Effector CD8-positive, alpha-beta T cell (primary cell): ENCODE measurements at places on chromosomes 16 and 17.

DNA sequence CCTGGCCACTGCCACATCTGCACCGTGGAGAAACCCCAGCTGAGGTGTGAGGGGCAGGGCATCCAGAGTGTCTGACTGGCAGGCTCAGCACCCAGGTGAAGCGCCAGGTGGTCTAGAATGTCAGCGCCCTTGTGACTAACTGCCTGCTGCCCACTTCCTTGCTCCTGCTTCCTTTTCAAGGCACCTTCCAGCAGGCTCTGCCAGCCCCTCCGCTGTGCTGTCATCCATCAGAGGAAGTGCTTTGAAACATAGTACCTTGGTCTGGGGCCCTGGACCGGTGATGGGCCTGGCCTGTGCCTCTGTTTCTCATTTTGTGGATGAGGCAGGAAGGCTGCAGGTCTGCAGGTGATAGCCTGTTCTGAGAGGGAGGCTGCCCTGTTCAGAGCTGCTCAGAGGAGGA lies 5.5 kb downstream of the SPNS2 start:
- no peak for DNase-seq

DNA sequence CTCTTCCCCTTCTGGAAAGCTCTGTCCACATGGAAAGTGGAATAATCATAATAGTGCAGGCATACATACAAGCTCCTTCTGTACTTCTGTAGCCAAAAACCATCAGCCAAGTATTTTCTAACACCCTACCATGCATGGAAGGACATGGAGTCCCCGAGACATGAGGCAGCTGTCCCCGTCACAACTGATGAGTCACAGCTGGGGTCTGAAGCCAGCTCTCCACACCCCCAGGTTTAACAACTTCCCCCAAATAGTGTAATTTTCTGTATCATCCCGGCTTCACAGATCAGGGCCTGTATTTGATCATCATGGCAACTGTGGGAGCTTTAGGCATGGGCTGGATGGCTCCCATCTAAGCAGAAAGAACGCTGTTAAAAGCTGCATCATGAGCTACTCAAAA lies 16.6 kb downstream of the C16orf96 start:
- DNase-seq = no peak

DNA sequence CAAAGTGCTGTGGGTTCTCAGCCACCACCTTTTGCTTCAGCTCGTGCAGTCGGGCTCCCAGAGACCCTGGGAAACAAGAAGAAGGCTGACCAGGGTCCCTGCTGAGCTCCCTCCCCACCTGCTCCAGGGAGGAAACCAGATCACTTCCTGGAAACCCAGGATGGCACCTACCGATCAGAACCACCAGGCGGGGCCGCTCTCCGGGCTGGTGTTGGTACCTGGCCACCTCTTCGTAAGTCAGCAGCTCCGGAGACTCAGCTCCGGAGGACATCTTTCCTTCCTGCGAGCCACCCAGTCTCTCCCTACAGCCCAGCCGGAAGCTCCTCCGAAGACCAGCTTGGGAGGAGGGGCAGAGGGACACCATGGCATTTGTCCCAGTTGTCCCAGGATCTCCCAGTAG lies 18.9 kb downstream of the MPP3 start:
- DNase-seq = no peak

- DNase-seq = no peak
These were observed 282.6 kb downstream of the CBLN1 start for GRCh38 chr16:48999044-48999443.

- peak; percentile 18 for DNase-seq
These were observed 9.2 kb downstream of the PIGQ start for GRCh38 chr16:578870-579405.

- no peak for DNase-seq
These were observed 3.0 kb downstream of the SREBF1 start for GRCh38 chr17:17833658-17834357.

DNA sequence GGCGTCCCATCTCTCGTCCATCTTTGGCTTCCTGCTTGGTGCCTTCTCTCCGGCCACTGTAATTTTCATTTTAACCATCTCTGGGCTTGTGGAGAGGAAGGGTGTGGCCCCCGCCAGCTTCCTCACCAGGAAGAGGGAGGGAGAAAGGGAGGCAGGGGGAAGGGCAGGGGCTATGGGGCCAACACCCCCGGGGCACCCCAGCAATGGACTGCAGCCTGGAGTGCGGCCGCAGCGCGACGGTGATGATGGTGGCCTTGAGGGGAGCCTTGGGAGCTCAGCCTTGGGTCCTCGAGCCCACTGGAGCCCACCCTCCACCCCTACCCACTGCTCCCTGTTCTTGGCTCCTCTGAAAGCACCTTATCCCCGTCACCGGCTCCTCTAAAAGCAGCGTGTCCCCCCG lies 9.5 kb downstream of the METRNL start:
- DNase-seq = no peak

GRCh38 chr16:22010902-22011301 lies 3.0 kb downstream of the MOSMO start:
- DNase-seq = no peak

DNA sequence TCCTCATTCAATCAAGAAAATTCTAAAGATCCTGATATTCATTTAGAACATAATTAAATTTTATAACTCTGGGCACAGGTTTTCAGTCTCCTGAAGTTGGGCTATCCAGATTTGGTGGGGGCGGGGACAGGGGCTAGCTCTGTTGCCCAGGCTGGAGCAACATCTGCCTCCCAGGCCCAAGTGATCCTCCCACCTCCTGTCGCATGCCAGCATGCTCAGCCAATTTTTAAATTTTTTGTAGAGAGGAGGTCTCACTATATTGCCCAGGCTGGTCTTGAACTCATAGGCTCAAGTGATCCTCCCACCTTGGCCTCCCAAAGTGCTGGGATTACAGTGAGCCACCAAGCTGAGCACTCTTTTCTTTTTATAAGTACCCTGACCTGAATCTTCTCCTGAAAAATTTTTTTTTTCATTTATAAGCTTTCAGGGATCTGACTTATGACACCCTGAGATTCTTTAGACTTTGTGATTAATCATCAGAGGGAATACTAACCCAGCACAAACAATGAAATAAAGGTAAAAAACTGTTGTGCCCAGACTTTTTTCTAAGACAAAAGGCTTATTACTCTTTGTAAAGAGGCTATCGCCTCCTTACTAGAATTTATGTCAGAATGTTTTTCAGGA lies 62.6 kb downstream of the TUBD1 start:
- DNase-seq = no peak

DNA sequence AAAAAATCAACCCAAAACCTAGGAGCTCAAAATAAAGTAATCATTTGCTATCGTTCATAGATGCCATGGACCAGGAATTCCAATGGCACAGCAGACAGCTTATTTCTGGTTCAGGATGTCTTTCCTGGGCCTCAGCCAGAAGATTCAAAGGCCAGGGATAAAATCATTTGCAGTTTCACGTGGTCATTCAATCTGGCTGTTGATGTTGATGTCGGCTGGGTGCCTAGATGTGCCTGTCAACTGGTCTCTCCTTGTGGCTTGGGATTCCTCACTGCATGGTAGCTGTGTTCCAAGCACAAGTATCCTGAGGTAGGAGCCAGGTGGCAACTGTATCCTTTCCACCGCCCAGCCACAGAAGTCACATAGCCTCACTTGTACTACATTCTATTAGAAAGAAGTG lies 10.7 kb upstream of the EPX start:
- DNase-seq = no peak

GRCh38 chr16:81708266-81709015 lies 70.7 kb upstream of the PLCG2 start:
- DNase-seq = no peak

GRCh38 chr17:16969931-16970906 lies 1.7 kb downstream of the TNFRSF13B start:
- DNase-seq = no peak

DNA sequence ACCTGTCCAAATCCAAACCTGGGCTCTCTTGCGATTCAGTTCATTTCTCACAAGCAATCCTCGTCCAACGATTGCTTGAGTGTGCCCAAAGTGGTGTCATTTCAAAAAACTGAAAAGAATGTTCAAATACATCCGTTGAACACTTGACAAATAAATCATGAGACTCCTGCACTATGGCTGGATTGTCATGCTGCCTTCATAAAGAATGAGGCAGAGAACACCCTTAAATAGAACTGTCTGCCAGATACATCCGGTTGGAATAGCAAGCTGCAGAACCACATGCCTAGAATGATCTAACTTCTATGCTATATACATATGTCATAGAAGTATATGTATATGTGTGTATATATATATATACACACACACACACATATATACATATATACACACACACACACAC lies 55.4 kb upstream of the HAPSTR1 start:
- no peak for DNase-seq

GRCh38 chr17:44321246-44322120 lies 3.1 kb downstream of the SLC25A39 start:
- DNase-seq = no peak

DNA sequence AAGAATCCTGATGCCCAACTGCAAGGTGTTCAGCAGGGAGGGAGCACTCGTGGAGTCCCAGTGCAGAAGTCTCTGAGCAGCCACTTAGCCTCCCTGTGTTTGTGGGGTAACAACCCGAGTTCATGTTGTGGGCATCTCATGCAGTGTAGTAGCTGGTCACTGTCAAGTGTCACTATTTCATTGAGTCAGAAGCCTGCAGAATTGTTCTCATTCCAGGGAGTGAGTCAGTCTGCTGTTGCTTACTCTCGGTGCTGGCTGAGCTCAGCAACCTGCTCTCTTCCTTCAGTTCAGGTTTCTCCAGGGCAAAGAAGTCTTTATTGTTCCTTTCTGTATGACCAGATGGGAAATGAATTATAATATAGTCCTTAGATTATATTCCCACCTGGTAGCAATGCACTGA lies 24.1 kb downstream of the HMOX2 start:
- no peak for DNase-seq
